ENCODE measurements at places on chromosomes 7 and 10.

DNA sequence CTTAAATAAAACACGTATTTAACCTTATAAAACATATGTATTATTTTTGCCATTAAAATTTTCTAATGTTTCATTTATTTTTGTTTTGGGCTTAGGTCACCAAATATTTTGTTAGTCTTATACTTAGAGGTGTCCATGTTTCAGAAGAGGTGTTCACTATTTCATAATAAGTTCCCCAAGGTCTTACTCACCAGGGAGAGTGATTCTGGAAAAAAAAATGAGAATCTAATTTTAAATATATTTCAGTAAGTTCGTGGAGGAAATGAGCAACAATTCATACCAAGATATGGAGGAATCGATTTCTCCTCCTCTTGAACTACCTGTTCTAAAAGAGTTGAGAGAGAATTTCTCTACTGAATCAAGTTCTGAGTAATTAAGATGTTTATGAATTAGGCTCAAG is 271.6 kb upstream of the SLC26A5 start:
- no peak for DNase-seq

GRCh38 chr10:4041635-4042034 is 256.6 kb upstream of the KLF6 start:
- no peak for DNase-seq

DNA sequence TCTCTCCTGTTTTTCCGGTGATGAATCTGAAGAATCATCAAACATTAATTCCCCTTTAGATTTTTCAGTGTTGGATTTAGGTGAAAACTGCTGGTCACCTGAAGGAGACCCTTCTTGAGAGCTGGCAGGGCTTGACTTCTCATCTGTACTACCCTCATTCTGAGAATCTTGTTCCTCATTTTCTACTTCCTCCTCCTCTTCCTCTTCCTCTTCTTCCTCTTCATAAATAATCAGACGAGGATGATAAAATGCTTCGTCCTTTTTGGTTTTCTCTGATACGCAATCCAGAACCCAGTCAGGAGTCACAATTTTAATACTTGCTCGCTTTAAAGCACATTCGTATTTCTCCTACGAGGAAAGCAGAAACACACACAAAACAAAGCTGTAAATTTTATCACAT is 26.9 kb downstream of the PAXIP1 start:
- no peak for DNase-seq

- DNase-seq: no peak
These were observed 130.1 kb downstream of the RGS10 start for GRCh38 chr10:119412244-119413092.

DNA sequence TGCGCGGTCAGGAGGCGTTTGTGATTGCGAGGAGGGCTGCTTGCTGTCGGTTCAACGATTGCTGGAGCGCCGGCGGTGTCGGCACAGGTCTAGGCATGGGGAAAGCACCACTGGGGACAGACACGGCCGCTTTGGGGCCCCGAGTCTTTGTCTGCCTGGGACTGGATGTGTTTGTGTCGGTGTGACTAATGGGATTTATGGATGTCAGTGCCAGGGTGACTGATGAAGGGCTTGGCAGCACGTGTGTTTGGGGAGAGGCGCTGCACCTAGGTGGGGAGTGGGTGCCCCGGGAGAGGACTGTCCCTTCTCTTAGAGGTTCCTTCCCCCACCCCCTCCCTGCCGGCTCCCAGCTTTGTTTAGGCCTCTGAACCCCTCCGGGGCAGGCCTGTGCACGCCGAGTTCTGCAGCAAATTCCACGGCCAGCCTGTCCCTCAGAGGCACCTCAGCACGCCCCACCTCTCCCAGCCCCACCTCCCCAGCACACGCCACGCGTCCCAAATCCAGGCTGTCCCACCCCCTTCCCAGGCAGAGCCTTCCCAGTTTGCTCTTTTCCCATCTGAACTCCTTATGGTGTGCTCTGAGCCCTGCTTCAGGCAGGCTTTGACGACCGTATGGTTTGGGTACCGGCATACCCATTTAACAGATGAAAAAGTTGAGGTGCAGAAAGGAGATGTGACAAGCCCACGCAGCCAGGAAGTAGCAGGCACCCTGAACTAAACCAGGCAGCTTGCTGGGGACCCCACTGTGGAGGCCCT is 6.4 kb upstream of the TNRC18 start:
- DNase-seq: peak; percentile 70
